ENCODE measurements at places on chromosomes 12 and 14.

DNA sequence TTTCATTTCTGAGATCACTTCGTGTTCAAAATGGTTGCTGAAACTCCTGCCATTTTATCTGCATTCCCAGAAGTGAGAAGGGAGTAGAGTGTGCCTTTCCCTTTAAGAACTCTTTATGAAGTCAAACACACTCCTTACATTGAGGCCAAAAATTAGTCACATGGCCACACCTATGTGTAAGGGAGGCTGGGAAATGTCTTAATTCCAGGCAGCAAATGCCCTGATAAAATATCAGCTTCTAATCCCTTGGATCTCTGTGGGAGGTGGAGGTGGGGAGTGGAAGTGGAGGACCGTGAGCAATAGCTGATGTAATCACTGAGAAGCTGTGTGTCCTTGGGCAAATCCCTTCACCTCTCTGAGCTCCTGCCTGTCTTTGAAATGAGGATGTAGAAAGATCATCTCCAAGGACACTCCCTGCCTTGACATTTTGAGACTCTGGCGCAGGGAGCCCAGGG lies 22.7 kb upstream of the ANKRD9 start:
- no peak for DNase-seq

- DNase-seq, result no peak
Measured at GRCh38 chr12:57323416-57323815, 72.4 kb upstream of the STAC3 start.

- no peak for DNase-seq
Measured at GRCh38 chr12:108120863-108121165, 8.3 kb upstream of the WSCD2 start.

GRCh38 chr12:73951956-73952703 lies 585.5 kb upstream of the ATXN7L3B start:
- no peak for DNase-seq

DNA sequence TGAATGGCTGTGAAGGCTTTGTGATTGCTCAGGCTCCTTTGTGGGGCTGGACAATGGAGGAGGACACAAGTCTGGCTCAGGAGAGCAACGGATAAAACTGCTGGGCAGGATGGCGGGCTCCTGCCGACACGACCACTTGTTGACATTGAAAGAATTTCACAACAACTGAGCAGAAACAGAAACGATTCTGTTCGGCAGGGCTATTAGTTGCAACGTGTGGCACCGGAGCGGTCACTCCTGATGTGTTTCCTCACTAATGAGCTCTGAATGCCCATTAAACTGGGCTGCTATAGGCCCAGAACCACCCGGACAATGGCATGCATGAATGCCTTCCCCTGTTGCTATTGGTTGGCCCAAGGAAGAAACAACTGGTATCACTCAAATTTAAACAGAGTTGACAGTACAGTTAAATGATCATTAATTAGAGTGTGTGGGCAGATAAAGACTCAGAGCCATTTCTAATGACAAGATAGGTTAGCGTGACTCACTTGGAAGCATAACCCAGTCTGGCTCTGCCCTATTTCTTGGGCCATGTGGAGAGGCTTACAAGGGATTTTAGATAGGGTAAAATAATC lies 142.9 kb downstream of the ASCL1 start:
- no peak for DNase-seq

- DNase-seq, result no peak
Measured at GRCh38 chr12:6981152-6982052, 10.7 kb downstream of the EMG1 start.
